ENCODE measurements at places on chromosomes 7 and 10.
A peak's percentile ranks its signal among the peaks of the same experiment; 100 is the strongest.

GRCh38 chr10:129402459-129402858 is 64.6 kb upstream of the MGMT start:
- DNase-seq, result no peak

GRCh38 chr10:12181065-12181775 is 14.5 kb downstream of the NUDT5 start:
- no peak for DNase-seq

- DNase-seq, result no peak
These were observed 560.5 kb upstream of the MKI67 start for GRCh38 chr10:128686630-128687278.

GRCh38 chr10:61359452-61359851 is 93.7 kb downstream of the TMEM26 start:
- DNase-seq, result no peak

DNA sequence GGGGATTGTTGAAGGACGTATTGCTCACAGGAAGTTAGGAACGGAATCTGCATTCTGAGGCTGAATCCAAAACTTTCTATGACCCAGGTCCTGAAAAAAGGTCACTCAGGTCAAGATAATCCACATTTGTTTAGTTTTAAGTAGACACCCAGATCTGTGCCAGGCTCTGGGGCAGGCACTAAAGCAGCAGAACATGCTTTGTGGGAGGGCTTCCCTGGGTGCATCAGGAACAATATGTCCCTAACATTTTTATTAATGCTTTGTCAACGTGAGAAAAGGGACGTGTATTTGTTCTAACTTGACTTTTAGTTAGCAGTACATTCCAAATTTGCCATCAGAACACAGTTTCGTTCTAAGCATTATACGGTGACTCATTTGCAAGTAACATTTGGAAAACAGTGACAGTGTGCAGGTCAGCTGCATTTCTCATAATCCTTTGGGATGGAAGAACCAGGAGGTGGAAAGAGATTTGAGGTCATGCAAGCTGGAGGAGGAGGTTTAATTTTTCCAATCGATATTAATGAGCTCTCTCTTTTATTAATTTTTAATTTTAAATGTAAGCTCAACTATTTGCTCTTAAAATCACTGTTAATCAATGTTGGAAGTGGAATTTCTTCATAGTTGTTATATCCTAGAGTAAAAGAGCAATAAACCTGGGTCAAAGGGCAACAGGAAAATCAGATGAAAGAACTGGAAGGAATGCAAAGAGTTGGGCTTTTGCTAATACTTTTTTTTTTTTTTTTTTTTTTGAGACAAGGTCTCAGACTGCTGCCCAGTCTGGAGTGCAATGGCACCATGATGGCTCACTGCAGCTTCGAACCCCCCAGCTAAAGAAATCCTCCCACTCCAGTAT is 35.0 kb downstream of the TAS2R41 start:
- DNase-seq, result no peak

DNA sequence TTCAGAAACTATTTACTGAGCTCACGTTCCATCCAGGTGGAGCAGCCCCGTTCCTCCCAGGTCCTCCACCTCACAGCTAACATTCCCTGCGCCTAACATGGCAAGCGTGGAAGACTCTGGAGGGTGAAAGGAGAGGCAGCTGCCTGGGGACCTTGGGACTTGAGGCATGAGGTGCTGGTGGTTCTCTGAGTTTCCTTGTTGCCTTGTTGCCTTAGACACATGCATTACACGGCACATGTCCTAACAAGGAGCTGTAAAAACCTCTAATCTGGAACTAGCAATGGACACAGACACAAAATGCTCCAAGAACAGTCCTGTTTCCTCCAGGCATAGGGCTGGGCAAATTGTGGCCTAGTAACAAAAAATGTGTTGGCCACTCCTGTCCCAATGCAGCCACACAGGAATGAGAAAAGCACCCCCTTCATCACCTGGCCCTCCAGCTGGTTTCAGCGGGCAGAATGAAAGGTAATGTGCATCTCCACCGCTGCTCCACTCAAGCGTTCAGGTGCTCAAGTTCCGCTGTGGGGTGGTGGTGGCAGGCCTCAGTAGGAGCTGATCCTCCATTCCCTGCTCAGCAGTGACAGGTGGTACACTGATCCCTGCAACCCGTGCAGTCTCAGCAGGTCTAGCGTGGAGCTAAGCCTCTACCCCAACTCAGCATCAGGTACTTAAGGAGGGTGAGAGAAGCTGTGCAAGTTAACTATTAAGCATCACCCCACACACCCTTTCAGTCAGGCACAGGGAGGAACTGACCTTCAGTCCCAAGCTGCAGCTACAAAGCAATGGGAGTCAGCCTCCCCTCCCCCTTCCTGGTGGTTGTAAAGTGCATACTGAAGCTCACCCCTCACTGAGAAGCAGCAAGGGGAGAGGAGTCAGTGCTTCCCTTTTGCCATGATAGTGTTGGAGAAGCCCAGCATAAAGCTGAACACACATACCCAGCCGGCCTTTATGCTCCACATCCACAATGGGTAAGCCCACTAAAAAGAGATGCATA is 382.8 kb downstream of the SDK1 start:
- no peak for DNase-seq

GRCh38 chr10:76091926-76092325 is 660.5 kb downstream of the LRMDA start:
- DNase-seq, result no peak

DNA sequence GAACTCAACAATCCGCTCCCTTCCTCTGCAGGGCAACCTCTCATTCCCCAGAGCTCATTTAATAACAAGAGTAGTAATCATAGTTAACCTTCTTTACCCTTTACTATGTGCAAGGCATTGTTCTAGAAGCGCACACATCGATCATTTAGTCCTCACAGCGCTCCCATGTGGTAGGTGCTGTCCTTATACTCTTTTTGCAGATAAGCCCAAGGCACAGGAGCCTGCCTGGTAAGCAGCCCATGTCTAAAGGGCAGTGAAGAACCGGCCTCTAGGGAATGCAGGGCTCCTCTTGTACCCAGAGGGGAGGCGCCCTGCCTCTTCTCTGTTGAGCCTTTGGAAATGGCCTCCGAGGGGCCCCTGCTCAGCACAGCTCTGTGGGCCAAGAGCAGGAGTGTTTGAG is 14.3 kb downstream of the CHST3 start:
- no peak for DNase-seq

GRCh38 chr10:76631884-76632766 is 1005.5 kb downstream of the KCNMA1 start:
- no peak for DNase-seq

GRCh38 chr10:18400201-18400905 is 251.0 kb downstream of the NSUN6 start:
- DNase-seq, result peak; percentile 8
